ENCODE measurements at places on chromosomes 11 and 22.

DNA sequence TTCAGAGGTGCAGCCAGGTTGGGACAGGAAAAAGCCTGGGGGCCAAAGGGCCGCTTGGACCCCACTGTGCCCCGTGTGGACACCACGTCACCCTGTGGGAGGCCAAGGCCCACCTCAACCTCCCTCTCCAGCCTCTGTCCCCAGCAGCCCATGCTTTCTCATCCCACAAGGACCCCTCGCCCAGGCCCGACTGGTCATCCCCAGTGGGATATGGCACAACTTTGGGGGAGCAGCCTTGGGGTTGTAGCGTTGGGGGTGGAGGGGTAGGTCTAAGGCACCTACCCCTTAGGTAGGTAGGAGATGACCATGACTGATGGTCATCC is 44.0 kb downstream of the IGF2 start:
- no peak for DNase-seq

DNA sequence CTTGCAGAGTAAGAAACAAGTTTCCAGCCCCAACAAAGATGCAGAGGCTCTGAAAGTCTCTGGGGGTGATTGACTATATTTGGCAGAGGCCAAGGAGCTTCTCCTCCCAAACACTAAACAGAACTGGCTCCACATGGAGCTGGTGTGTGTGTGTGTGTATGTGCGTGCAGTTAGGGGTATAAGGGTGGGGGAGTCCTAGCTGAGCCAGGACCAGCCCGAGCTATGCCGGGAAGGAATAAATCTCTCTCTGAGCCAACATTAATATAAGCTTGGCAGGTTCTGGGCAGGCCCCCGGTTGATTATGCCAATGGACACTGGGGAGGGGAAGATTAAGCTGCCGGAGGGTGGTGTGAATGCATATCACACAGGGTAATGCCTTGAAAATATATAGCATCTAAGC is 324.2 kb downstream of the MIAT start:
- DNase-seq: no peak

GRCh38 chr11:122572592-122572991 is 82.9 kb upstream of the UBASH3B start:
- DNase-seq: no peak

GRCh38 chr11:68309621-68310185 is 2.7 kb upstream of the LRP5 start:
- DNase-seq: no peak

GRCh38 chr22:27581236-27581635 is 220.3 kb downstream of the MN1 start:
- no peak for DNase-seq

DNA sequence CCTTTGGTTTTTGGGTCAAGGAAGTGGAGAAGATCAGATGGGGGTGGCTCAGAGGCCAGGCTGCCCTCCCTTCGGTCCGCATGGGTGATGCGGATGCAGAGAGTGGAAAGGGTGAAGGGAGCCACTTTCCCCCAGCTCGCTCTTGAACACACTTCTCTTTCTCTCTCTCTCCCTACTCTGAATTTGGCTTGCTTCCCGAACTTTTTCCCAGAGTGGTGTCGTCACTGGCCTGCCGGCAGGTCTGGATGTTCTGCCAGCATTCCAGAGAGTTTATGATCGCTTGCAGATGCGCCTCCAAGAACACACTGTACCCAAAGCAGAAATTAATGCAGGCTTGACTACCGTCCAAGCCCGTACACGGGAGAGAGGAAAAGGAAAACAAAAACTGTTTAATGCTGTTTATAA is 103.2 kb downstream of the ZBTB16 start:
- no peak for DNase-seq

GRCh38 chr11:67311556-67312082 is 8.3 kb downstream of the SSH3 start:
- DNase-seq: no peak

- DNase-seq: no peak
These were observed 28.5 kb downstream of the DCDC1 start for GRCh38 chr11:31340903-31341572.

GRCh38 chr11:13031349-13031748 is 22.2 kb downstream of the RASSF10 start:
- no peak for DNase-seq

GRCh38 chr11:8332196-8332595 is 68.5 kb upstream of the LMO1 start:
- no peak for DNase-seq

DNA sequence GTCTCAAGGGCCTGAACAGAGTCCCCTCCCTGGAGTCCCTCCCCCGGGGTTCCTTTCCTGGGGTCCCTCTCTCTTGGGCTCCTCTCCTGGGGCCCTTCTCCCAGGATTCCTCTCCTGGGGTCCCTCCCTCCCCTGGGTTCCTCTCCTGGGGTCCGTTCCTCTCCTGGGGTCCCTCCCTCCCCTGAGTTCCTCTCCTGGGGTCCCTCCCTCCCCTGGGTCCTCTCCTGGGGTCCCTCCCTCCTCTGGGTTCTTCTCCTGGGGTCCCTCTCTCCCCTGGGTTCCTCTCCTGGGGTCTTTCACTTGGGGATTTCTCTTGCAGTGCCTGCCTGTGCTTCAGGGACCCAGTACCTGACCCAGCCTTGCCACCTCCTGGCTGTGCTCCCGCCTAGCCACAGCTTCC is 386.1 kb downstream of the TBC1D22A start:
- no peak for DNase-seq

- DNase-seq: no peak
These were observed 3.8 kb upstream of the C11orf91 start for GRCh38 chr11:33704240-33705002.

DNA sequence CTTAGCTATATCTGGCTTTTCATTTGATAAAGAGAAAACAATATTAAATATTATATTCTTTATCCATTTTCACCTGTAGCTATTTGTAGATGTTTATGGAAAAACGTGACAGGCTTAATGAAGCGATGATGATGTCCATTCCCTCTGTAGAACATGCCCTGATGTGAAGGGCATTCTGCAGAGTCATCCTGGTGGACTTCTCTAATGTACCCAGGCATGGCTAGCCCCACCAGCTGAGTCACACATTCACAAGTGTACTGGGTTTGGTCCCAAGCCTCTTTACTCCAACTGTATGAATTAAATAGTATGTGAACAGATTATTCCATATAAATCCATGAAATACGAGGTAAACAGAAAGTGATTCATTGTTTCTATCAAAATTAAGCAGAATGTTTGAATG is 139.3 kb downstream of the CADM1 start:
- DNase-seq: no peak

- no peak for DNase-seq
These were observed 21.6 kb downstream of the ANO1 start for GRCh38 chr11:70099578-70100279.

DNA sequence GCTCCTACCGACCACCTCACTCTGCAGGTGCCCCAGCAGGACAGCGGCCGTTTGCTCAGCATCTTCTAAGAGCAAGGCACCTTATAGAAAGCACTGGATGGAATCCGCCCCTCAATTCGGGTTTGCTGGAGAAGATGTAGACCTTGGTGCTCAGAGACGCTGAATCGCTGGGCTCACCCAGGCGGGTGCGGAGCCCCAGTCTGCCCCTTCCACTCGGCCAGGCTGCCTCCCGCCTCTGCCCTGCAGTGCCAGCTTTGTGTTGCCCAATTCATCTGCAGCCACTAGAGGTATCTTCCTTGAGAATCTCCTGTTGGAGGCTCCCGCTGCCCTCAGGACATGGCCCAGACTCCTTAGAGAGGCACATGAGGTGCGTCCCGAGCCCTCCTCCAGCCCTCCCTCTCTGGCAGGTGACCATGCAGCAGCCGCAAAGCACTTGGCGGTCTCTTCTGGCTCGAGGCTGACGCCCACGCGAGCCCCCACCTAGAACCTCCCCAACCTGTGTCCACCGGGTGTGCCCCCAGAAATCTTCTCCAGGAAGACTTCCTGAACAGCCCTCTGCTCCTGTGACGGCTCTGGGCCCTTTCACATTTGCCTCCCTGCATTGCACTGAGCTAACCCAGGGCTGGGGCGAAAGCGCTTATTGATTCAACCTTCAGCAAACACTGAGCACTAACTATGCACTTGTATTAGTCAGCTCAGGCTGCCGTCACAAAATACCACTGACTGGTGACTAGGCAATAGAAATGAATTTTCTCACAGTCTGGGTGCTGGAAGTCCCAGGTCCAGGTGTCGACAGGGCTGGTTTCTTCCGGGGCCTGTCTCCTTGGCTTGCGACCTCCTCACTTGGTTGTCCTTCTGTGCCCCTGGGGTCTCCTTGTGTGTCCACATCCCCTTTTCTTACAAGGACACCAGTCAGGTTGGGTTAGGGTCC is 117.5 kb downstream of the WNT7B start:
- no peak for DNase-seq

DNA sequence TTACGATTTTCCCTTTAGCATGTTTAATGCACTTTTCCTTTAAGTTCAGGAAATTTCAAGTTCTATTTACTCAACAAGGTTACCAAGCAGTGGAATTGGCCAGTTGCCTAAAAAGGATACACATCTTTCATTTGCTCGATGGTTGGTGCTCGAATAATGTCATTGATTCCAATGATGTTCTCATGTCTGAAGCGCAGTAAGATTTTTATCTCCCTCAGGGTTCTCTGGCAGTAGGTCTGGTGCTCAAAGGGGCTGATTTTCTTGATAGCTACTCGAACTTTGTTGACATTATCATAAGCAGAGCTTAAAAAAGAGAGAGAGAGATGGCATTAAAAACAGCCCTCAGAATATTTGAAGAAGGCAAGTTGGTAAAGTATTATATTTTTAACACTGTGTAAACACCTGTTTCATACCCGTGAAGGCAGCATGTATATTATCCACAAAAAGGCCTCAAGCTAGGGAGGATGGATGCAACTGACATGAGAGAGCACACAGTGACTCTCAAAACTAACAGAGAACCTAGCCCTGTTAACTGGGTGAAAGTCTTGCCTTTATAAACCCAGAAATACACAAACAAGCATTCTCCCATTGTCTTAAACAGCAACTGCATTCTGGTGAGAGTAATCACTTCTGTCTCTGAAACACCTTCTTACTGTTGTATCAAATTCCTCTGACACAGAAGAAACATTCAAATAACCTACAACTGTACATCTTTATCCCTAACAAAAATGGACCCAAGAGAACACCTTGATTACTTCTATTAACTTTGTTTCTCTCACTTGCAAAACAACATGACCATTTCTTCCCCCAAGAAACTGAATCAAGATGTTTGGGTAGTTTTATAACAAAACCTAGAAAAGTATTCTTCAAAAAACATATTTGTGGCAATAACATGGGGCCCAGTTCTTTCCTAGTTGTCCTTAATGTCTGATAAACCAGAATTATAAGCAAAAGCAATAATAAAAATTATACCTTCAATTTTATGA is 59.6 kb downstream of the MAPK1 start:
- no peak for DNase-seq

GRCh38 chr11:118646393-118646792 is 33.1 kb downstream of the TREH start:
- no peak for DNase-seq

- no peak for DNase-seq
These were observed 109.8 kb upstream of the FGF3 start for GRCh38 chr11:69928975-69929374.

GRCh38 chr11:63001456-63001855 is 14.2 kb downstream of the SLC22A8 start:
- no peak for DNase-seq

DNA sequence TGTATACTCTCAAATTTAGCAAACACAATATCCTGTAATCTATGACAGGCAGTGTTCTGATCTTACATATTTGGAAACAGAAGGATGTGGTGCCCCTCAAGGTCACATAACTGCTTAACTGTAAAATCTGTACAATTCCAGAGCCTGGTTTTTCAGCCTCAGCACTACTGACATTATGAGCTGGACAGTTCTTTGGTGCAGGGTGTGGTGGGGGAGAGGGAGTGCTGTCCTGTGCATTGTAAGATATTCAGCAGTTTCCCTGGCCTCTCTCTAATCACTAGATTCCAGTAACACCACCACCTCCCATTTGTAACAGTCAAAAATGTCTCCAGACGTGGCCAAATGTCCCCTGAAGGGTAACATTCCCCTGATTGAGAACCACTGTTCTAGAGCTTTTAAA is 1.8 kb upstream of the OR5B21 start:
- DNase-seq: no peak

GRCh38 chr11:61737131-61737530 is 15.3 kb upstream of the MYRF start:
- DNase-seq: no peak

DNA sequence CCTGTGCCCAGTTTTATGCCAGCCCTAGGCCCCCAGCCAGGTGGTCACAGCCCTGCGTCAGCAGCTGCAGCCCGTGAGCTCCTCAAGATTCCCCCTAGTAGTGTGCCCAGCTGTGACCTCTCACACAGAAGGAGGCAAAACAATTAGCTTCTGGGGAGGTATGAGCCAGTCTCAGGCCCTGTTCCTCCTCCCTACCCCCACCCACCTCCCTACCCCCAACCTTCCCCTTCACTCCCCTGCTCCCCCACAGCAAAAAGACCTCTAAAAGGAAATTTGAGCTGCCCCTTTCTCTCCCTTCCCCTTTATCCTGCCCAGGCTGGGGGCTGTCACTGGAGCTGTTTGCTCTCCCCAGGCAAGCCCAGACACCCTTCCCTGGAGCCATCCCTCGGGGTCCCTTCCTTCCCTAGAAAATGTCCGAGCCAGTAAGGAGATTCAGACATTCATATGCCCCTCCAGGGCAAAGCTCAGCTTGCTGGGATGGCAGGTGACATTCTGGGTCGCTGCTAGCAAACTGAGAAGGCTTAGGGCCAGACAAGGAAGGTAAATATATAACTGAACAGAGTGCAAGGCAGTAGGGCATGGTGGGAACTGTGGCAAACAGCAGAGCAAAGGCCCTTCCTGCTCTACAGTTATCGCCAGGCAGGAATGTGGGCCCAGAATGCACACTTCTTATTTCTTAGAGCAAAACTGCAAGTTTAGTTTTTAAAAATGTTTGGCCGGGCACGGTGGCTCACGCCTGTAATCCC is 300.2 kb downstream of the MN1 start:
- DNase-seq: no peak

DNA sequence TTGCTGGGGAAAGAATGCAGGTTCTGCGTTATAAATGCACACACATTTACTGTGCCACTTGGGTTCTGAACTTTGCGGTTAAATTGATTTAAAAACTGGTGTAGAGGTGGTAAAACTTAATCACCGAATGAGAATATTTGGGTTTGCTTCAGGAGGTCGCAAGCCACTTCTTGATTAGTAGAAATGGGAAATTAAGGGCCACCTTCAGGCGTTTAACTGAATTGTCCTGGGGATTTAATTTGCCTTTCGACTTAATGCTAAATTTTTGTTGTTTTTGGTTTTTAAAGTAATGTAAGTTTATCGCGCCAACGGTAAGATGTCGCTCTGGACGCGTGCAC is 459 bp upstream of the NCR3LG1 start:
- DNase-seq: no peak

Data from stimulated activated CD8-positive, alpha-beta memory T cell treated with anti-CD3 and anti-CD28 coated beads, Interleukin-4, amount 100 ng/mL, for 1 hour (primary cell).